ENCODE measurements at places on chromosomes 3 and 15. TPM values are rescaled to one million over a fixed set of nuclear protein-coding genes. Genes with fewer than 3 reads are reported as not detected.

- no peak for DNase-seq
Observed at GRCh38 chr15:59694779-59695178, 5.7 kb upstream of the BNIP2 start.

DNA sequence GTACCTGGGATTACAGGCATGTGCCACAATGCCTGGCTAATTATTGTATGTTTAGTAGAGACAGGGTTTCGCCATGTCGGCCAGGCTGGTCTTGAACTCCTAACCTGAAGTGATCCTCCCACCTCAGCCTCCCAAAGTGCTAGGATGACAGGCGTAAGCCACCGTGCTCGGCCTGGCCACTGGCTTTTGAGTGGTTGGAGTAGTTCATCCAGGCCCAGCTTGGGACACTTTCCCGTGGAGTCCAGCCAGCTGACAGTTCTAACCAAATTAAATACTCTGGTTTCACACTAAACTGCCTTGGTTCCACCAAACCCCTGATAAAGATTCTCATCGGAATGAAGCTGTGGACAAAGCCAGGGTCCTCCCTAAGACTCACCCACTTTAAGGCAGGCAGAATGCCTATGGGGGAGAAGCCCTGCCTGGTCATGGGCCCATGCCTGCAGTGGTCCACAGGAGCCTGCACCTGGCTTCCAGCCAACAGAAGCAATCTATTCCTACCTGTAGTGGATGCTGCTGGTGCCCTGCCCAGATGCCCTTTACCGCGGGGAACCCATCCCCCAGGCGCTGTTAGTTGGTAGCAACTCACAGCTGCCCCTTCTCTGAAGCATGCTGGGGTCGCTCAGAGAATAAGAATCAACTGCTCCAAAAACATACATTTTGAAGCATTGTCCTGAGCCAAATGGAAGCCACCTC lies 5.2 kb upstream of the SLC28A1 start:
- DNase-seq, result no peak

DNA sequence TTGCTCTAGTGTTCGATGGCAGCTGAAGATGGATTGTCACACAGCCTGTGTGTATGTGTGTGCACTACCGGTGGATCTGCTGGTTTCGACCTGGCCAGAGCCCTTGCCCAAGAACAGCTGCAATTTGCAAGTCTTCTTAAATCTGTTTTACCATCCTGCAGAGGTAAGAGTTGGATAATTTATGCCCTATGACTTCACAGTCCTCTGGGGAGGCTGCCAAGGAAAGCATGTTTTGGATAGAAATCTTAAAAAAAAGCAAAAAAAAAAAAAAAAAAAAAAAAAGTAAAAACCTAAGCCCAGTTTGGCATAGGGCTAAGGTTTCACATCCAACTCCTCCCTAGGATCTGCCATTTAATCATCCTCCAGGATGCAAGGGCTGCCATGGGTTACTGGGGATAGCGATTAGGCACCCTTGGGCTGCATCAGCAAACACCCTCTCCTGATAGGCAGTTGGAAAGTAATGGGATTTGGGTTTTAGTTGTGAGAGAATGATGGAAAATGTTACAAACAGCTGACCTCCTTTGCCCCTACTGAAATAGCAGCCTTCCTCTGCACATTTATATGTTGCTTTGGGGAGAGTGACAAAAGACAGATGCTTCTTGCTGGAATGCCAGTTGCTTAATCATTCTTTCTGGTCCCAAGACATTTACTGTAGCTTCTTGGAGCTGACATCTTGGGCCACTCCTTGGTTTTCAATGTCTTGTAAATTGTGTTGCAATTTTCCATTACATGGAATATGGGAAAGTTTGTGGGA lies 35.4 kb downstream of the CD200R1L start:
- DNase-seq, result peak; percentile 100

DNA sequence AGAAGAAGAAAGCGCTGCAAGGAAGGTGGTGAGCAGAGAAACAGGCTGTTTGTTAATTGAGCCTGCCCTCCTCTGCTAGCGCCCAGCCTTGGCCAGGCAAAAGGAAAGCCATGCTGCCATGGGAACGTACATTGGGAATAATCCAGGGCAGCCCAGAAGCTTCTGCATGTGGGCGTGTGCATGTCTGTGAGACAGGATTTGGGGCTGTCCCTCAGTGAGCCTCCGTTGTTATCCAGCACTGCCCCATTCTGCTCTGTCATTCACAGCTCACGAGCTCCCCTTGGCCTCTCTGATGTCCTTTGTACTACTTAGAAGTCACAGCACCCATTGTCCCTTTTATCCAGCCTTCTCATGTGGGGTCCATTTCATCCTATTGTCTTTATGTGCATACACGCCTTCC lies 239.1 kb upstream of the ROPN1 start:
- no peak for DNase-seq

- DNase-seq, result no peak
Observed at GRCh38 chr3:2041931-2042330, 56.7 kb upstream of the CNTN4 start.

DNA sequence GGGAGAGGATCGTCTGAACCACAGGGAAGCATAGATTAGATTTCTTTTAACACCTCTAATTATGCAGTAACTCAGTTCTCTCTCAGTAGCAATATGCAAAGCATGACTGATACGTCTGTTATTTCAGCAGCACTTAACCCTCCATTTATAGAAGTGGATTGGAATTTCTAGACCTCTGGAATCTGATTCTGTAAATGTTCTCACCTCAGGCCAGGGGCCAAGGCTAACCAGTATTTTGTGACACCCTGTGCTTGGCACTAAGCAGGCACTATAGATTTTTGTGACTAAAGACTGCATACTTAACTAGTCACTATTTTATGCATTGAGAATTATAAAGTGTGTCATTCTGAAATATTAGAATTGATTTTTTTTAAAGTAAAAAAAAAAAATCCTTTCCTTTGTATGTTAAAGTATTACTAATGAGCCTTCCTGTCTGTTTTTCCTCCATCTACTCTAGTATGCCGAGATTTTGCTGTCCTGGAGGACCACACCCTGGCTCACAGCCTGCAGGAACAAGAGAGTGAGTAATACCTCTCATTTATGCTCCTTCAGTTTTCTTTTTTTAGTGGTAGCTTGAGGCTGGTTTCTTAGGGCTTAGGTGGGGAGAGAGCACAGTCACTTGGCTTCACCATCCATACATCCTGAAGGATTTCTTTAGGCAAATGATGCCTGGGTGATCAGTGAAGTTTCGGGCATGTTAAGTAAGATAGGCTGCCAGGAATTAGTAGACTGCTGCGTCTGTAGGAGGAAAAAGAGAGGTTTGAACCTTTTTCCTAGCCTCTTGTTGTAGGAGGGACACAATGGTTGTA lies 26.5 kb upstream of the UTS2B start:
- DNase-seq, result peak; percentile 55

DNA sequence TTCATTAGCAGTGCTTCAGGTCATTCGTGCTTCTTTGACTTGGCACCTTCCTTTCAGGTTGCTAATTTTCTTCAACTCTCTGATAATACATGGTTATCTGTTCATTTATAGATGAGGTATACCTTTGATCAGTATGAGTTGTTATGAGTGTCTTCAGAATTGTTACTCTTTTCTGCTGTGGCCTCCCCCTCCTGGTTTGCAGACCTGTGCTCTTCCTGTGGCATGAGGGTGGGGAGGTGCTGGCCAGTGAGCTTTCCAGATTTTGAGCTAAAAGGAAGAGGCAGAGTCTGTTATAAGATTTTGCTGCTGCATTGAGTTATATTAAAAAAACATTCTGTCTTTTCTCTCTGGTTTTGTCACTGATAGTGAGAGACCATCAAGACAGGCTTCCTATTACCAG lies 30.8 kb upstream of the GOLGA6L9 start:
- no peak for DNase-seq

GRCh38 chr15:38671675-38672254 lies 107.2 kb upstream of the RASGRP1 start:
- DNase-seq, result peak; percentile 26

DNA sequence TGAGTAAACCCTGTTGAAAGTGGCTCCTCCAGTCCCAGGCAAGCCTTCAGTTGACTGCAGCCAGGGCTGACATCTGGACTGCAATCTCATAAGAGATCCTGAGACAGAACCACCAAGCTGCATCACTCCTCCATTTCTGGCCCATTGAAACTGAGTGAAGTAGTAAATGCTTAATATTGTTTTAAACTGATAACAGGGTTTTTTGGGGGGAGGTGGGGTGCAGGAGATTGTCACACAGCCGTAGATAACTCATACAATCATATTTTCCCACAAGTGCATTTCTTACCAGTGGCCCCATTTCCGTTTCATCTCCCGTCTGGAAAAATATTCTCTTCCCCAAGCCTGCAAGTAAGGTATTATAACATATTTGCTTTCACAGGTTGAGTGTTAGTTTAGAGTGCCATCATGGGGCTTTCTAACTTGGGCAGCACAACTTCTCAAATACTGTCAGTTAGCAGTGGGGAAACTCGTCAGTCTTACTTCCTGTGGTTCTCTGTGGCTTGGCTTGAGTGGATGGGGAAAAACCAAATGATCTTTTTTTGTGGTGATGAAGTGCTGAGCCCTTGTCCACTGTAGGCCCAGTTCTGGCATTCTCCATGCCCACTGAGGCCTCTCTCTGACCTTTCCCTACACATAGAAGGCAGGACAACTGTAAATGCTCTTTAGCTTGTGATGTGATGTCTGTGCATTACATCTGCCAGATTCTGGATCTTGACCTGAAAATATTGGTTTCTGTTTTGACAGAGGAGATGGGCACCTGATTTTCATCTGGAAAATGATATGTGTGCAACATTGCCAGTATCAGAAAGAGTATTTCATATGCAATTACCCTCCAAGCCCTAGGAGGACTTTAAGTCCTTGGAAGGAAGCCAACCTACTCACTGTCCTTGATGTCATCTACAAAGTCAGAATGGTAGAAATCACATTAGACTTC lies 90.1 kb upstream of the BHLHE40 start:
- no peak for DNase-seq

GRCh38 chr3:148629006-148629405 lies 68.7 kb upstream of the AGTR1 start:
- DNase-seq, result no peak

- no peak for DNase-seq
Observed at GRCh38 chr3:43659250-43659880, 31.4 kb upstream of the ABHD5 start.

DNA sequence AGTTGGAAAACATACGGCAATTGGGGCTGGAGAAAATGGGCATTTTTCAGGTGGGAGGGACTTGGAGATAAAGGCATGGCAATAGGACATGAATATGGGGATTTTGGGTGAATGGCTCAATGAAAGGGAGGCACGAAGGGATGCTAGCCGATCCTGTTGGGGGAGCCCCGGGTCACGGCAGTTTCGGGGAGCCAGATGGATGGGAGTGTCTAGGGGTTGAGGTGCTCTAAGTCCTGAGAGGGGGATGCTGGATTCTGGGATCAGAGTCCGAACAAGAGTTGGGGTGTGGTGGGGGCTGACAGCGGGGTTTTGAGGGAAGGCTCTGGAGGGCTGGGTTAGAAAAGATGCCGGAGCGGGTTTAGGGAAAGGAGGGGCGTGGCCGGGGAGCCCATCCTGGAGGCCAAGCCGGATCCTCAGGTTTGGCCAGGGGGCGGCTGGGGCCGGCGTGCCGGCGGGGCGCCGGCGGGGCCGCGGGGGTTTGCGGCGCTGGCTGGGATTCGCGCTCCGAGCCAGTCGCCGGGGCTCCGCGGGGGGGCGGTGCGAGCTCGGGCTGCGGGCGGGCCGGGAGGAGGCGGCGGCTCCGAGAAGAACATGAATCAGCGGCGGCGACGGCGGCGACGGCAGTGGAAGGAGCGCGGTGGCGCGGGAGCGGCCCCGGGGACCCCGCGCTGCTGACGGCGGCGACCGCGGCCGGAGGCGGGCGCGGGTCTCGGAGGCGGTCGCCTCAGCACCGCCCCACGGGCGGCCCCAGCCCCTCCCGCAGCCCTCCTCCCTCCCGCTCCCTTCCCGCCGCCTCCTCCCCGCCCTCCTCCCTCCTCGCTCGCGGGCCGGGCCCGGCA lies at the start of gene TYRO3:
TSS of gene TYRO3 (plus strand) at position 813 of the 839 bp plus-strand sequence. CDS start 46 bp downstream, outside the sequence.
- peak; percentile 53 for DNase-seq

DNA sequence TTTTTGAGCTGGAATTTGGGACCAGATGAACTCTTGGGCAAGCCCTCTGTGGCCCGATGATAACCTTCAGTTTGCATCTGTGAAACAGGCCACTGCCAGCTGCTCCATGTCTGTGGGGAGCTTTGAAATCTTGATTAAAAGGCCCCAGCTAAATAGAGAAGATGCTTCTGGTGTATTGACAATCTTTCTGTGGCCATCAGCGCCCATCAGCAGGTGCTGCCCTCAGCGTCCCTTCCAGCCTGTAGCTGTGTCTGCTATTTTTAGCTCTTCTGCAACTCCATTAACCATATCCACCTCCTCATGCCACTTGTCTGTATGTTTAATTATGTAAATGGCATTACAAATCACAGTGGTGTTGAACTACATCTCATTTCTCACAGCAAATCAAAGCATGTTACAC lies 54.0 kb downstream of the CHCHD6 start:
- DNase-seq, result no peak

DNA sequence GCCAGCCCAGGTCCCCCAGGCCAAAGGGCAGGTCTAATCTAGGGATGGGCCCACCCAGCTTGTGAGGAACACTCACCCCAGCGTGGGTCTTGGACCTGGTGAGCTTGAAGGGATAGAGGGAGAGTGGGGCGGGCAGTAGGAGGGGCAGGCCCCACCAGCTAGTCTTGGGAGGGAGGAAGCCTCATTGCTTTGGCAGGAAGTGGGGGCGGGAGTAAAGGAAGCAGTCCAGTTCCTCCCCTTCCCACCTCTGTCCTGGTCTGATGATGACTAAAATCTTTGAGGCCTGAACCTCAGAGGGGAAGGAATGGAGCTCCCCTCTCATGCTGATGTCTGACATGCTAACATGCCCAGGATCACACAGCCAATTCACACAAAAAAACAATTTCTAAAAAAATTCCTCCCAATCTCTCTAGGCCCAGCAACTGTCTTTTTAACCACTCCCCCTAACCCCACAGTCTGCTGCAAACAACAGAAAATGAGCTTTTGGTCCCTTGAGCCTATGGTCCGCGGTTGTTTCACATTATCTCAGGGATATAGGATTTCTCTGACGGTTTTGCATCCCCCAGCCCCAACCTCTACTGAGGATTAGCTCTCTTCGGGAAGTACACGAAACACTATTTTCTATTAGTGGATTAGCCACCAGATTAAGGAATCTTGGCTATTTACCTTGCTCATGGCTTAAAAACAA lies 30.7 kb upstream of the DUSP7 start:
- DNase-seq, result no peak

GRCh38 chr15:85029221-85029620 lies 47.6 kb downstream of the PDE8A start:
- DNase-seq, result no peak

- DNase-seq, result no peak
Observed at GRCh38 chr3:184724699-184725098, 12.8 kb upstream of the MAGEF1 start.

EXD1 gene
- under 0.01 TPM for total RNA-seq

DISP2 gene
- total RNA-seq, result under 0.01 TPM

C3orf20 gene
- not detected for total RNA-seq

KIAA1143 gene
- 20.7 TPM for total RNA-seq

NTRK3 gene
- not detected for total RNA-seq

HESX1 gene
- not detected for total RNA-seq

P2RY1 gene
- total RNA-seq, result 0.32 TPM

RTP3 gene
- 0.43 TPM for total RNA-seq

WNT5A gene
- 1,105 TPM for total RNA-seq
